ENCODE measurements at places on chromosomes 2 and 18. TPM values are rescaled to one million over a fixed set of nuclear protein-coding genes. Genes with fewer than 3 reads are reported as not detected.

DNA sequence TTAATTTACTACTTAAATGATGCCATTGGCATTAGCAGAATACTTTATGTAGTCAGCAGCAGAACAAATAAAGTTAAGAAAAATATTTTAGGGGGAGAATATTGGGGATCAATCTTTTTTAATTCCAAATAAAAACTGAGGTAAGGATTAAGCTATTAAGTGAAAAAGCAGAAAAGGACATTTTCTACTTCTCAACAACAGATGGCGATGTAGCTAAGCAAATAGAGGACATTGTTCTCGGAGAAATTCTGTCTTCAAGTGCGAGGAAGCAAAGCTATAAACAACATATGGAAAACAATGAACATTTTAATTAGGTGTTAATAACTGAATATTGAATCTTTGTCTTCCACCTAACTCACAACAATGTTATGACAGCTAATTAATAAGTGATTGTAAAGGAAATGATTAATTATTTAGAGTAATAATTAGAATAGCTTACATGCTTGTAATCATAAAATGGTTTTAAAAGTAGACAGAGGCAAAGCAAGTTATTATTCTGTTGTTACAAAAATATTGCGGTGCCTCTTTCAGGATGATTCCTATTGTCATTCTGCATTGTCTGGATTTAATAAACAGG, 32.9 kb upstream of the CCDC93 start:
- no peak for DNase-seq

DNA sequence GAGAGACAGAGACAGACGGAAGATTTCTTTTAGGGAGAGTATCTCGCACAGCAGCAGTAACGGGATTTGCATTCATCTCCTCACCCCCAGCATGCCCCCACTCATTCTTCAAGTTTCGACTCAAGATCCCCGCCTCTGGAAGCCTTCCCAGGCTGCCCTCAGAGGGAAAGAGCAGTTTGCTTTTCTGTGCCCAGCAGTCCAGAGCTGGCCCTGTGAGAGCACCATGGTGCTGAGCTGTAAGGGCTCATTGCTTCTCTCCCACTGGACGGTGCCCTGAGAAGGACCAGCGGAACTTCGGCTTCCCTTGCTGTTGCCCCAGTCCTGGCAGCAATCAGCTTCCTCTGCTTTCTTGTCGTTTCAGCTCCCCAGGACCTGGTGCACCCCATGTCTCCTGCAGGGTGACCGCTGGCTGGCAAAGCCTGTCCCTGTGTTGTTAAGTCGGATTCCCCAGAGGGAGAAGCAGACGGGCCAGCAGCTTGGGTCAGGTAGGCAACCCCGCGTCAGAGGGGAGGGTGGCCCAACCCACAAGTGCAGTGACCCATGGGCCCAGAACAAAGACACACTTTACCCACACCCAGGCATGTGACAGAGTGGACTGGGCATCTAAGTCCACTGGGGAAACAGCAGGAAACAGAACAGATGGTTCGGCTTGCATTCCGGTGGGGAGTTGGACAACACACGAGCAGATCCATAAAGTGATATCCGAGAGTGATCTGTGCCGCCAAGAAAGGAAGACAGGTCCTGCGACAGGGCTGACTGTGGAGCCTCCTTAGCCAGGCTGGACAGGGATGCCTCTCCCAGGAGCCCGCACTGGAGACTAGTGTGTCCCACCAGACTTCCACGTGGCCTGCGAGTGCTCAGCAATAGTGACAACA, 36.6 kb downstream of the TMEM177 start:
- no peak for DNase-seq

GRCh38 chr2:121346859-121347258, 61.9 kb upstream of the TFCP2L1 start:
- DNase-seq = no peak

DNA sequence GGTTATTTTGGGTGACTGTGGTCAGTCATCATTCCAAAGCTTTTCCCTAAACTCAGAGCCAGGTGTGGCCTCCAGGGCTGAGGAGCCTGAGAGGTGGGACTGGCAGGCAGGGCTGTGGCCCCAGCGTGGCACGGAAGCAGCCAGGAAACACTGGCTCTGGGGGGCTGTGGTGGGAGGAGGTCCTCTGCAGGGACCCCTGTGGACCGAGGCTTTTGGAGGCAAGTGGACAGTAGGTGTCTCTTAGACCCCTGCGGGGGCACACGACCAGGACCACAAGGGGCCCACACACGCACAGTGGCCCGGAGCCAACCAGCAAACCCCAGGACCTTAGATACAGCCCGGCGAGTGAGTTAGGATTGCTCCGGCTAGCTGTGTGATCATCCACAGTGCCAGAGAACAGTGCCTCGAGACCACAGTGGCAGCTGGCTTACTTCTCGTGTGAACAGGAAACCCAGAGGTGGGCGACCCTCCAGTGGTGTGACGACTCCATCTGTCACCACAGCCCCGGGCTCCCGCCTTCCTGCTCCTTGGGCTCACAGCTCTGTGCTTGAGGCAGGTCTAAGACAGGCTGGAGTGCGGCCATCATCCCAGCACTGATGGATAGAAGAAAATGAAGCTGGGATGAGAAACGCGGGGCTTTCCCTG, 1.6 kb upstream of the RTP5 start:
- DNase-seq = no peak

DNA sequence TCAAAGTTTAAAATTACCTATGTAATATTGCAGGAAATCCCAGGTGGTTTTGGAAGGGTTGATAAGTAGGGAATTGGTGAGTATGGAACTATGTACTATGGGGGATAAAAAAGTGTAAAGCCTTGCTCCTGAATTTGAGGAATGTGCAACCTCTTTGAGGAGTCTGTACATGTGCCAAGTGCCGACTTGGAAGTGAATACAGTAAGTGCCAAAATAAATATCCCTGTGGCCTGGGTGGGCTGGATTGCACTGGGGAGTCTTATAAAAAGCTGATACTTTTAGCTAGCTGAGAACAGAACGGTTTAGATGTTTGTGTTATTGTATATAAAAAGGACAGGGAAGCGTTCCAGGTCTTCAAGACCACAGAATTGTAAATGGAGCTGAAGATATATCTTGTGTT, 317.1 kb upstream of the LRRTM1 start:
- no peak for DNase-seq

TFCP2L1 gene
- 0.21 TPM for total RNA-seq

SPATA3 gene
- total RNA-seq = not detected

All from GM12878 (cell line).